ENCODE measurements at places on chromosomes 5 and 9.
A peak's percentile ranks its signal among the peaks of the same experiment; 100 is the strongest.

DNA sequence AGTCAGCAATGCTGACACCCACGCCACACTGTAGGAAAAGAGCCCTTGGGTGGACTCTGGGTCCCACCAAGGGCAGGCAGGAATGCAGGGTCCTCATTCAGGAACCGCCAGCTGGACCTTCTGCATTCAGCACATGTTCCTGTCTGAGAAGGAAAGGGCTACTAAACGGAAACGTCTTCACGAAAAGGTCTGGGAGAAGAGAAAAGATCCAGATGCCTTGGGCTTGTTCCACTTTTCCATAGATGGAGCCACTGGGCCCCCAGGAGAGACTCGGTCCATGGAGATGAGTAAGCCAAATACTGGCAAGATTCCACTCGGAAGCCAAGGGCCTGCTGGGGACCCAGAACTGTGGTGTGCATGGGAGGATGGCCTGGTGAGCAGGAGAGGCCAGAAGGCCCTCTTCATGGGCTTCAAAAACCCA lies 38.4 kb downstream of the LHFPL2 start:
- DNase-seq, result peak; percentile 89

- no peak for DNase-seq
Measured at GRCh38 chr9:121909111-121909510, 184.0 kb downstream of the TTLL11 start.

DNA sequence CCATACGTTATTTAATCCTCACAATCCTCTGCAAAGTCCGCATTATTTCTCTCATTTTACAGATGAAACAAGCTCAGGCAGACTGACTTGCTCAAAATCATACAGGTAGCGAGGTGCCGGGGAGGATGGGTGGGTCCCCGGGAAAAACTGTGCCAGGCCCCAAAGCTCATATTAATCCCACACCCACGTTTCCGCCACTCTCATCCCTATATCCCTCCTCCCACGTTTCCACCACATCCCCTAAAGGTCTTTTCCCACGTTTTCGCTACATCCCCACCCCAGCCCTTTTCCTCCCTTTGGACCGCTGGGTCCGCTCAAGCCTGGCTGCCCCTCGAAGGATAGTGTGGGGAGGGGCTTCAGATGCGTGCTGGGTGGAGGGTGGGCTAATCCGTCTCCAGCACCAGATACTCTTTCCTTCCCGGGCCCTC lies 434 bp upstream of the FSD1L start:
- DNase-seq, result no peak

GRCh38 chr9:109098171-109098959 lies 21.4 kb downstream of the TMEM245 start:
- peak; percentile 64 for DNase-seq

GRCh38 chr9:3946840-3947587 lies 352.9 kb downstream of the GLIS3 start:
- DNase-seq, result no peak

- DNase-seq, result no peak
Measured at GRCh38 chr9:70012569-70012968, 31.1 kb upstream of the MAMDC2 start.

- no peak for DNase-seq
Measured at GRCh38 chr5:132411304-132412013, 41.9 kb downstream of the SLC22A5 start.

DNA sequence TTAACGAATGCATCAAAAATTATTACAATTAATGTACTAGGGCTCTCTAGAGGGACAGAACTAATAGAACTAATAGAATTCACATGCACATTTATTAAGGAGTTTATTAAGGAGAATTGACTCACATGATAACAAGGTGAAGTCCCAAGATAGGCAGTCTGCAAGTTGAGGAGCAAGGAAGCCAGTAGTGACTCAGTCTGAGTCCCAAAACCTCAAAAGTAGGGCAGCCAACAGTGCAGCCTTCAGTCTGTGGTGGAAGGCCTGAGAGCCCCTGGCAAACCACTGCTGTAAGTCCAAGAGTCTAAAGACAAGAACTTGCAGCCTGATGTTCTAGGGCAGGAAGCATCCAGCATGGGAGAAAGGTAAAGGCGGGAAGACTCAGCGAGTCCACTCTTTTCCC lies 633.8 kb downstream of the SEMA5A start:
- DNase-seq, result peak; percentile 45

GRCh38 chr9:101018467-101018866 lies 10.1 kb upstream of the PLPPR1 start:
- no peak for DNase-seq

- DNase-seq, result no peak
Measured at GRCh38 chr9:94792511-94792910, 66.0 kb downstream of the AOPEP start.

- DNase-seq, result no peak
Measured at GRCh38 chr9:36848946-36849345, 185.1 kb downstream of the PAX5 start.

DNA sequence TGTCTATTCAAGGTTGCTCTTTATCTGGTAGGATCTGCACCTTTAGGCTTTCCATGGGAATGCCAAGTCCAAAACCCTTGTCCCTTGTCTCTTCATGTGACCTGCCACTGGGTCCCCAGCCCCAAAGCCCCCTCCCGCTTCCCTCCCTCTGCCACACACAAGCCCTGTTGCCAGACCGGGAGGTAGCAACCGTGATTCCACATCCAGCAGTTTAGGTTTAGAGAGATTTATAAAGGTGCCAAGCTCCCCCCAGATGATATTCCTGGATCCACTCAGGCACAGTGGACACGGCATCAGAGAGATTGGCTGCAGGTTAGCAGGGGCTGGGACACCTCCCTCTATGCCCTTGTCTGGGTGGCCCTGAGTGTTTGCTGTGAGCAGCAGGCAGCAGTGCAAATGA lies 504.7 kb downstream of the CCDC171 start:
- DNase-seq, result no peak

GRCh38 chr5:20683241-20683940 lies 695.4 kb upstream of the CDH18 start:
- DNase-seq, result no peak

DNA sequence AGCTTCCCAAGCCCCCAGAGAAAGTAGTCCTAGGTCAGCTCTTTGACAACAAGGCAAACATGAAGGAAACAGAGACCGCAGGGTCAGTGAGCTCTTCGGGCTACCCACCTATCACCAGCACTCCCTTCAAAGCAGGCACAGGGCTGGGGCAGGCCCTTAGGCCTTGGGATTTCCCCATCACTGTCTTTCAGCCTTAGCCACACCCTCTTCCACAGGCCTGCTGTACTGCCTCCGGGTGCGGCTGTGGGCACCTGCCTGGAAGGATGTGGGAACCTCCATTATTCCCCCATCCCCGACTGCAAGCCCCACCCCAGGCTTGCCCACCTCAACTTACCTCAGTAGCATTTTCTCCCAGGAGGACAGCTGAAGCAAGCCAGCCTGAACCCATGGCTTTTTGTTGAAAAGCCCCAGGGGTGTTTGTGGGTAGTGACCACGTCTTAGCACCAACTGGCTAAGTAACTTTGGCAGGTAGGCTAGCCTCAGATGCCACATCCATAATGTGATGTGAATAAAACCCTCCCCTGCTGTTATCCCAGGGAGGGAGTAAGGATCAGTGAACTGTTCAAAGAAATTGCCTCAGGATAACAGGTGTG lies 100.2 kb downstream of the PIK3R1 start:
- DNase-seq, result no peak

GRCh38 chr5:97628807-97629206 lies 445.8 kb upstream of the RIOK2 start:
- no peak for DNase-seq

DNA sequence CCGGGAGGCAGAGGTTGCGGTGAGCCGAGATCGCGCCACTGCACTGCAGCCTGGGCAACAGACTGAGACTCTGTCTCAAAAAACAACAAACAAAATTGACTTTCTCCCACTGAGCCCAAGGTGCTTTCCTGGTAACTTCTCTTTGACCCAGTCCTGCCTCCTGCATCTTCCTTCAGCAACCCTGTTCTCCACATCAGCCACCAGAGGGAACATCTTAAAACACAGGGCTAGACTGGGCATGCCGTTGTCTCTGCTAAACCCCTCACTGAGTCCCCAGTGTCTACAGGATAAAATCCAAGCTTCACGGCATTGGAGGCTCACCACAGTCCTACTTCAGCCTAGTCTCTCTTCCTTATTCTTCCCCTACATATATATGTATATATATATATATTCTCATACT lies 39.8 kb upstream of the KCNMB1 start:
- DNase-seq, result no peak

DNA sequence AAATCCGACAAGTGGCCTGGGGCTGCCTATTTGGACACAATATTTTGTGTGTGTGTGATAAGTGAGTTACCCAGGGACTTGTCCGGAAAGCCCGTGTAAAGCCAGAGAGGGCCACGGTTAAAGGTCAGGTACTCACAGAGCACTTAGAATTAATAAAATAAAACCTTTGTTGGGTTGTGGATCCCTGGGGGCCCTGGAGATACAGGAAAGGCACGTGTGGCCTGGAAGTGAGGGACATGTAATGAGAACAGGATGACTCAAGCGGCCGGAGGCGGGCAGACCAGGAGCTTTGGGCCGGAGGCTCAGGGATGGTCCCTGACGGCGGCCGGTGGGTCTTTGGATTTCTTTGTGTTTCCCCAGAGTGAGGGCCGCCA lies 1.0 kb downstream of the DMRT2 start:
- DNase-seq, result no peak

GRCh38 chr5:150313921-150314716 lies 11.4 kb upstream of the ARSI start:
- no peak for DNase-seq

GRCh38 chr5:140025736-140026135 lies 17.4 kb downstream of the NRG2 start:
- DNase-seq, result no peak

DNA sequence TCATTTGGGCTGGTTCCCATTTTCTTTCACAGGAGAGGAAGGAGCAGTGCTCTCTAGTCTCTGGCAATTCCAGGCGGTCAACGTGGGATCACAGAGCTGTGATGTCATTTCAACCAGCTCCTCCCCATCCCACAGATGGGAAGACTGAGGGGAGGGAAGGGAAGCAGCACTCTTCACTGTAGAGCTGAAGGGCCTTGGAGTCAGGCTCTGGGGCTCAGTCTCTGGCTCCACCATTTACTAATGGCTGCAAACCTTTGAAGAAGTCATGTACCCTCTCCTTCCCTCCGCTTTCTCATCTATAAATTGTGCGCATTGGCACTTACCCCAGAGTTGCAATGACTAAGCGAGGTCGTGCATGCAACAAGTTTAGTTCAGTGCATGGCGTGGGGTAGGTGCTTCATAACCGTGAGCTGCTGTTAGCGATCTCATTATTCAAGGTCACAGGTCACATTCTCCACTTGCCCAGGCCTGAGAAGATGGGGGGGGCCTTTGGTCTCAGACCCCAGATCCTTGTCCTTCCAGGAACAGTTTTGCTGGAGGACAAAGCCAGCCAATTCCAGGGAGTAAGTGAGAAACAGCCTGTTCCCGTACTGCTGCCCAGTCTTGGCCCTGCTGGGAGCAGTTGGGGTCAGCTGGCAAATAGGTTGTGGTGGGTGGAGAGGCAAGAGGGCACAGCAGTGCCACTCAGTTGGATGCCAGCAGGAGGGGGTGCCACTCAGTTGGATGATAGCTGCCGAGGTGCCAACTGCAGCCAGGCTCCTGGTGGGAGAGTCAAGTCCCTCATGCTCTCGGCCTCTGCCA lies 136.7 kb downstream of the RGS3 start:
- DNase-seq, result no peak

- peak; percentile 62 for DNase-seq
Measured at GRCh38 chr5:74063821-74064220, 437.8 kb downstream of the ARHGEF28 start.

DNA sequence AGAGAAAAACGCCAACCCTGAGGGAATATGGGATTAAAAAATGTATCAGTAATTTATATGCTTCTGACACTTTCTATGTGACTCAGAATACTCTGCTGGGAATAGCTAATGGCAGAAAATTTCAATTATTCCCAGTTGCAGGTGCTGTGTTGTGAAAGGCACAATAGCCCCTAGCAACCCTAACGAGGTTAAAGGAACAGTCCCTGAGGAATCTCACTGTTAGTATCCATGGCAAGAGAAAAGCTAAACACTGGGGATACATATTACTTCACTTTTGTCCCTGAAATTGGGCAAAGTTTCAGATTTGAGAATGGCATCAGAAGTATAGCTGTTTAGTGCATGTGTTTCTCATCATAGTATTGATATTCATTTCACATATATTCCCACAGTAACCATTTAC lies 555.0 kb downstream of the RAB3C start:
- no peak for DNase-seq

DNA sequence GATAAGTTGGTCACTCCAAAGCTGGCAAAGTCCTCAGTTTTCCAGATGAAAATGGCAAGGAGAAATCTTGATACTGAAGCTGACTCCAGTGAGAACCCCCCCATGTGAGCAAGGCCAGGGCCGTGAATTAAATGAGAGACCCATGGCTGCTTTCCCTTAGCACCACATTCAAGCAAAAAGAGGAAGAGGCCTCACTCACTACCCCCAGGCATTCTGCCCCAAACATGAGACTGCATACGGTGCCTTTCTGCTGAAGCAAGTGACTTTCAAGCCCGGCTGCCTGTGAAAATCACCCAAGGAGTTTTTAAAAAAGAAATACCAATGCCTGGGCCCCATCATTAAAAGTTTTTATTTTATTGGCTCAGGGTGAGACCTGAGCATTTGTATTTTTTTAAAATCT lies 66.9 kb downstream of the TMEM252 start:
- DNase-seq, result no peak

DNA sequence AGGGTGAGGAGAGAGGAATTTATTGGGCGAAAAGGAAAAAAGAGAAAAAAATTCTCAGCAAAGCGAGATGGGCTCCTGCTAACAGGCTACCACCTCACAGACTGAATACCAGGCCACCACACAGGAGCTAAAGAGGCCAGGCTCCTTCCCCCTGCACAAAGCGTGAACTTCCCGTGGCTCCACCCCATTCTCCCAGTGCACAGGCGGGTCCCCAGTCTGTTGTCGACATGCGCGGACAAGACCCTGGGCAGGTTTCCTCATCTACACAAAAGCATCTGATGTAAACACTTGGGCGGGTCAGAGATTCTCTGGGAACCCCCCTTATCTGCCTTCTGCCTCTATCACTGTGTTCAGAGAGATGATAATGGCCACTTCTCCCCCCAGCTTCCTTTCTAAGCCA lies 34.2 kb downstream of the IL31RA start:
- DNase-seq, result no peak

Data from HCEC 1CT (cell line).